ENCODE measurements at places on chromosomes 11 and 22. TPM values are rescaled to one million over a fixed set of nuclear protein-coding genes. Genes with fewer than 3 reads are reported as not detected.

Gene DDTL
- total RNA-seq, result 0.92 TPM

Gene FADS2
- total RNA-seq, result 322 TPM

Gene TPBGL
- not detected for total RNA-seq

Gene NRXN2
- 30.3 TPM for total RNA-seq

Gene APOBEC3F
- 8.6 TPM for total RNA-seq

Gene TH
- not detected for total RNA-seq

Gene PANX2
- 0.79 TPM for total RNA-seq

Gene OR8A1
- total RNA-seq, result not detected

Gene MAPK8IP2
- total RNA-seq, result 0.13 TPM

Gene TESMIN
- total RNA-seq, result 0.13 TPM

Gene LYVE1
- total RNA-seq, result 3.3 TPM

Gene CELSR1
- total RNA-seq, result 1.6 TPM

Gene TENM4
- total RNA-seq, result 15.6 TPM

Gene FLRT1
- total RNA-seq, result under 0.01 TPM

Gene RBM14
- 21.4 TPM for total RNA-seq

Gene P2RY2
- total RNA-seq, result 1.2 TPM

Gene OR5P2
- total RNA-seq, result not detected

Gene MOGAT2
- not detected for total RNA-seq

Gene CASP5
- total RNA-seq, result not detected

Gene RNF169
- 19.8 TPM for total RNA-seq

Gene LMO1
- not detected for total RNA-seq

Gene KLHL35
- 4.5 TPM for total RNA-seq

All from aortic smooth muscle cell (primary cell).